ENCODE measurements at places on chromosomes 7 and 10.

DNA sequence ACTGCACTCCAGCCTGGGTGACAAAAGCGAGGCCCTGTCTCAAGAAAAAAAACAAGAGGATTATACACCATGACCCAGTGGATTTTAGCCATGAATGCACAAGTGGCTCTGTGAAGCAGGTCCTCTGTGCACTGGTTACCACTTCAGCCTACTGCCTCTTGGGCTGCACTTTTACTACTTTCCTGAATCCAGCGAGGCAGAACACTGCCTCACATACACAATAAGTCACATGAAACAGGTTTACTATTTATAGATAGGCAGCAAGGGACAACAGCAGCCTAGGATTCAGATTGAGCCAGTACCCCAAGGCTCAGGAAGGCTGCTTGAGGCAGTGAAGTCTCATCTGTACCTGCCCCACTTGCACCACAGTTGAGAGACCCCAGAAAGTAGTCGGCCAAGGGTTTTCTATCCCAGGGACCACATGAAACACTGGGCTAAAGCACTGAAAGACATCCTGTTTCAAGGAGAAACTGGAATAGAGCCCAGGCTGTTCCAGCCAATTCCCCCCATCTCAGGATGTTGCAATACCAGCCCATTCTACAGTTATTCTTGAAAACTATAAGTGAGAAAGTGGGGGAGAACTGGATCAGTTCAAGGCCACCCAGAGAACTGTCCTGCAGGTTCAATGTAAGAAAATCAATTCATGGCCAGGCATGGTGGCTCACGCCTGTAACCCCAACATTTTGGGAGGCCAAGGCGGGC lies 10.3 kb upstream of the OGDH start:
- DNase-seq = no peak

- DNase-seq = no peak
Observed at GRCh38 chr10:116124777-116125176, 148.2 kb downstream of the GFRA1 start.

GRCh38 chr10:49212783-49213182 lies 24.6 kb upstream of the TMEM273 start:
- no peak for DNase-seq

- DNase-seq = no peak
Observed at GRCh38 chr7:159034394-159034793, 110.3 kb downstream of the VIPR2 start.

DNA sequence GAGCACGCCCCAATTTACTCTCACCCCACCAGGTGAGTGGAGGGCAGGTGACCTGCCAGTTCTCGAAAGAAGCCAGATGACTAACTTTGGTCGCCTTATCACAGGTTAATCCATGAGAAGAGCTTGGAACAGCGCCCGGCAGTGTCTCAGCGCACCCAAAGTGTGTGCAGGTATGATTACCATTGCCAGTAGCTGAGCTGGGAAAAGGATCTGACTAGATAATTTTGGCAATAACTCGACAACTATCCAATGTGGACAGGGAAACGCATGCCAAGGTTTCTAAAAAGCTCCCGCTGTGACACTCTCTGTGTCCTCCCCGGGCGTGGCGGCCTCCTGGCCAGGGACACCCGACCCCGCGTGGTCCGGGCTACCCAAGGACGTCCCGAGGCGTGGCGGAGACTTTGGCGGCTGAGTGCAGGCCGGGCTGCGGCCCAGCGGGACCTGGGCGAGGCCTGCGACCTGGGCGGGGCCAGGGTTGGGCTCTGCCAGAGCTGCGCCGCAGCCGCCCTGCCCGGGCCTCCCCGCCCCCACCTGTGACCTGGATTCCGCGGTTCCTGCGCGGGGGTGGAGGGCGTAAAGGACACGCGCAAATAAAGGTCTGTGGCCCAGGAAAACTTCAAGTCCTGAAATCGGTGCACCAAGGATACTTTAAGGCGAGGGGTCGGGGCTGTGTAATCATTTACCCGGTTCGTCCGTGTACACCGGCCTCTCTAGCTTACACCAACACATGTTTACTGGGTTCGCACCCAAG lies 13.7 kb upstream of the WAPL start:
- DNase-seq = no peak

GRCh38 chr10:108544500-108545120 lies 1378.7 kb downstream of the XPNPEP1 start:
- no peak for DNase-seq

DNA sequence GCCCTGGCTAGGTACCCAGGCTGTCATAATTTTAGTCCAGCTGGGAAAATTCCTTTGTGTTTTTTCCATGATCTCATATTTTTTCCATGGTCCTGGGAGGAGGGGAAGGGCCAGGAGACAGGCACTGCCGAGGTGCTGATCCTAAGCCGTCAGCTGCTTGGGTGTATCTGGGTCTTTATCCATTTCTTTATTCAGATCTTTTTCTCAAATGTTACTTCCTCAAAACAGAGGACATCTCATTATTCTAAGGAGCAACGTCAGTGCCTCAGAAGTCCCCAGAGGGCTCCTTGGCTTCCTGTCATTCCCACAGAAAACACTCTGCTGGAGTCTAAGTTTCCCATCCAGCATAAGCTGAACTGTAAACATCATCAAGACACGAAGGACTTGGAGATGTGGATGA lies 2.8 kb upstream of the OR6V1 start:
- no peak for DNase-seq

GRCh38 chr10:70600512-70601395 lies 1.8 kb downstream of the PRF1 start:
- DNase-seq = no peak

DNA sequence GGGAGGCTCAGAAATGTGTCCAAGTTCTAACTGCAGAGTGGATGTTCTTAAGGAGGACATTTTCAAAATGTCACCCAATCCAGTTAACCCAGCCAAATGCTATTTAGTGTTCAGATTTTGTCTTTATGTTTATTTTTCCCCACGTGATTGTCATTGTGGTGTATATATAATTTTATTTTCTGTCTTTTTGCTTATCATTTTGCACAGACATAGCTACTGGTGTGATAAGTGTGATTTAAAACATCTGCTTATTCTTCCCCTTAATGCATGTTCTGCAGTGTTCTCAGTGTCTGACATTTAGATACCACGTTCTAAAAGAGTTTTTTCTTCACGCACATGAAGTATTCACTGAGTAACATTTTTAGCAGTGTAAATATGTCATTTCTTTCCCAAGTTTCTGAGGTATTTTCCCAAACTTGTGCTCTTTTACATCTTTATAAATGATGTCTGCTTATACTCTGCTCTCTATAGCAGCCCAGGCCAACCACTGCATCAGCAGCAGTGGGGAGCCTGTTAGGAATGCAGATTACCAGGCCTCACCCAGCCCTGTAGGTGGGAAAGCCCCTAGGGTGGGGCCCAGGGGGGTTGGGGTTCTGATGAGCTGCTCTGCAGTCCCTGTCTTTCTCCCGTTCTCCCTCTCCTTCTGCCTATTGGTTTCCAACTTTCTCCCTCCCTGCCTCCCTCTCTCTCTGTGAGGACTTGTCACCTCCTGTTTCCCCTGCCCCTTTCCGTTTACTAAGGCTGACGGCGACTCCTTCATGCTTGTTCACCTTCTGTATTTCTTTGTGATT lies 20.8 kb downstream of the ADCY1 start:
- no peak for DNase-seq

DNA sequence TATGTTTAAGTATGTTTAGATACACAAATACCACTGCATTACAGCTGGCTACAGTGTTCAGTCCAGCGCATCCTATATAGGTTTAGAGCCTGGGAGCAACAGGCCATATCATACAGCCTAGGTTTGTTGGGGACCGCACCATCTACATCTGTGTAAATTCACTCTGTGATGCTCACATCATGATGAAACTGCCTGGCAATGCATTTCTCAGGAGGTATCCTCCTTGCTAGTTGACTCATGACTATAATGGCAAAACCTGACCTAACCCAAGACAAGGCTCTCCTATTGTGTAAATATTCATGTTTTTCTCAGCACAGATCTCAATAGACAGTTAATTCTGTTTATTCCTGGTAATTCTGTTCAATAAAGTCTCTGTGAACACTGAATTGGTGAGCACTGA lies 240.7 kb upstream of the PFKP start:
- DNase-seq = no peak

Measured in brain pericyte (primary cell).